ENCODE measurements at places on chromosomes 7 and 10.
A peak's percentile ranks its signal among the peaks of the same experiment; 100 is the strongest.

DNA sequence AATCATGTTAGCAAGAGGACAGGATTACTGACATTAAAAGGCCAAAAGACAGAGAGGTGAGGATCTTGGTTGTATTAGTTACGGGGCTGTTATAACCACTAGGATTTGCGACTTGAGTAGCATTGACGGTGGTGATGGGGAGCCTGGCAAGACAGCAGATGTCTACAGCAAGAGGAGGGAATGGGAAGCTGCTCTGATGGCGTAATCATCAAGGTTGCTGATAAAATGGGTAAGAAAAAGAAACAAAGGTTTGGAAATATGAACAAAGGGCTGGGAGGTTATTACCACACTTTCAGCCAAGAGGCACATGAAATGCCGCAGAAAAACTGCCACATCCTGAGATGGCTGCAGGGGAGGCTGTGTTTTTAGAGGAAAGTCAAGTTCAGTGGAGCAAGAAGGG, 33.9 kb downstream of the TMEM229A start:
- DNase-seq: no peak

DNA sequence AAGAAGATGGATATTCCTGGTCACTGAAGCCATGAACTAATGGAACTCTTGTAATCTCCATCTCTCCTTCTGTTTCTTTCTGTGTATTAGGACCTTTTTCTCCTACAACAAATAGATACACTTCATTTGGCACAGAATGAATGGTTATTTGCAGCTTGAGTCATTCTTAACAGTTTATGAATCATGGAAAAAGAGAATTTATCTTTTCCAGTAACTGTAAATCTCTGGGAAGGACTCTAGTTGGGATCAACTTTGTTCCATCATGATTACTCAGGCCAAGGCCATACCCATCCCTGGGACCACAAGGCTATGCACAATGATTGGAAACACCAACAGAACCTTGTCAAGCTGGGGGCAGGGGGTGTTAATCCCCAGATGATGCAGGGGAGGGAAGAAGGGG, 36.1 kb upstream of the MDFIC start:
- no peak for DNase-seq

- DNase-seq: no peak
Observed at GRCh38 chr7:131961054-131961680, 404.7 kb upstream of the PODXL start.

- DNase-seq: no peak
Observed at GRCh38 chr7:82204694-82205093, 238.9 kb downstream of the CACNA2D1 start.

- DNase-seq: no peak
Observed at GRCh38 chr10:78914060-78914378, 154.7 kb upstream of the ZMIZ1 start.

DNA sequence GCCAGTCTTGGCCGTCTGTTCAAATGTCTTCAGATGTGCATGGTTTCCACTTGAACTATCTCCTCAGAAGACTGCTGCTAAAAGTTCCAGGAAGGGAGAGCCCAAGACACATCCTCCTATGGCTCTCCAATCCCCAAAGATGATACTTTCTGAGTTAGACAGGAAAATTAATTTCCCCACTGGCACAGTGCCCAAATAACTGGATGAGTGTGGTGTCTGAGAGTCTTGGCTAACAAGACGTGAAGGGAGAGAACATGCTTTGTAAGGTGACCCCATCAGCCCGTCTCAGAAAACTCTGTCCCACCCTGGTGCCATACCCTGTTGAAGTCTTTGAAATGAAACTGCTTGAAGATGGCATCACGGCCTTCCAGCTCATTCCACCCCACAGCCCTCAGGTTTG, 2.9 kb downstream of the PCBD1 start:
- DNase-seq: no peak

DNA sequence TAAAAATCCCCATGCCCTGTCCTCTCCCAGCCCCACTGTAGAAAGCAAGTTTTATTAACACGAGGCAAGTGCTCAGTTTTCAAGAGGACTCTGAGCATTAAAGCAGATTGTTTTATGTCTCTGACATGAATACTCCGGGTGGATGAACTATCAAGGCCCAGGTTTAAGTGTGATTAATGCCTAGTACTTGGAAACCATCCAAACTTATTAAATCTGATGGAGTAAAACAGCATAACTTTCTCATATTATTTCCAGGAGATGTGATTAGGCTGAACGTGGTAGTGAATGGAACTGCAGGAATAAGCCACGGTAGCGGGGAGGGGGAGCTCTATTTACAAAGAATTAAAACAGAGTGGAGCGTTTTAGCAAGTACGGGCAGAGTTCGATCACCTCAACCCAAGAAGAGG, 144.2 kb upstream of the RNF32 start:
- no peak for DNase-seq

- DNase-seq: peak; percentile 16
Observed at GRCh38 chr7:134710854-134711624, 64.4 kb downstream of the BPGM start.

- DNase-seq: no peak
Observed at GRCh38 chr10:3482200-3482993, 302.6 kb downstream of the KLF6 start.

DNA sequence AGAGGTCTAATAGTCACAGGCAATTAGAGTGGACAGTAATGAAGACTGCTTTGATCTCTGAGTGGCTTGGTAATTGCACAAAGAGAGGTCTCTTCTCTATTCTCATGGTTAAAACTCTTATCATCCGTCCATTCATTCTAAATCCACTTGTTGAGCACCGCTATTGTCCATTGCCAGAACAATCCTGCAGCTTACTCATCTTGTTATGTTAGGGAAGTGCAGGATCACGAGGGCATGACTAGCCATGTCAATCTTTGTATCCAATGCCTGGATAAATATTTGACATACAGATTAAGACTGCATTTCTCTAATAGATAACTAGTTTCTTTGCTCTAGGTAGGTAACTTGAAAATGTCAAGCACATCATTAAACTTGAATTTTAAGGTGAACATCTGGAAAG, 14.9 kb downstream of the SFTPD start:
- DNase-seq: no peak

DNA sequence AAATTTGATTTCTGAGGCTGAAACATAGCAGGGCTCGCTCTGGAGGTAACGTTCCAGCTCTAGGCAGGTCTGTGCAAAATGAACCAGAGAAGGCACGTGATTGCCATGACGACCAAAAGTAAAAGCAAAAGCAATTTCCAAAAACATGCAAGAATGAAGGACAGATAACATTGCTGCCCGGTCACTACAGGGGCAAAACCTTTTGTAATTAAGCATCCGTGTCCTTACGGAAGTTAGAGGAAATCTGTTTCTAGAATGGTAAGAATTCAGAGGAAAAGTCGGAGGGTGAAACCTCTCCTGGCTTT, 2.9 kb downstream of the KLF6 start:
- DNase-seq: no peak

DNA sequence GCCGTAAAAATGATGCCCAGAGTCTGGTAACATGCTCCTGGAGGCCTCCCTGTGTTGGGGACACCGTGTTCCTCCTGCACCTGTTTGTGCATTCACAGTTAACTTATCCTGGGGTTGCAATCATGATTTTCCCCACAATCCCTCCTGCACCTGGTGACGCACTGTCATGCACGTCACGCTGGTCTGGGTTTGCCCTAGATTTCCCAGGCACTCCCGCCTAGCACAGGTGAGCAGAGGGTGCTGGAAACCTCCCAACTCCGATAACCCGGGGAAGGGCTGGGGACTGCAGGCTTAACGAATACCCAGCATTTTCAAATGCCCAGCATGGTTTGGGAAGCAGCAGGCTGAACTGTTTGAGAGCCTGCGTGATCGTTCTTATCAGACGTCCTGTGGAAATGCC, 427.1 kb downstream of the TCERG1L start:
- DNase-seq: no peak

DNA sequence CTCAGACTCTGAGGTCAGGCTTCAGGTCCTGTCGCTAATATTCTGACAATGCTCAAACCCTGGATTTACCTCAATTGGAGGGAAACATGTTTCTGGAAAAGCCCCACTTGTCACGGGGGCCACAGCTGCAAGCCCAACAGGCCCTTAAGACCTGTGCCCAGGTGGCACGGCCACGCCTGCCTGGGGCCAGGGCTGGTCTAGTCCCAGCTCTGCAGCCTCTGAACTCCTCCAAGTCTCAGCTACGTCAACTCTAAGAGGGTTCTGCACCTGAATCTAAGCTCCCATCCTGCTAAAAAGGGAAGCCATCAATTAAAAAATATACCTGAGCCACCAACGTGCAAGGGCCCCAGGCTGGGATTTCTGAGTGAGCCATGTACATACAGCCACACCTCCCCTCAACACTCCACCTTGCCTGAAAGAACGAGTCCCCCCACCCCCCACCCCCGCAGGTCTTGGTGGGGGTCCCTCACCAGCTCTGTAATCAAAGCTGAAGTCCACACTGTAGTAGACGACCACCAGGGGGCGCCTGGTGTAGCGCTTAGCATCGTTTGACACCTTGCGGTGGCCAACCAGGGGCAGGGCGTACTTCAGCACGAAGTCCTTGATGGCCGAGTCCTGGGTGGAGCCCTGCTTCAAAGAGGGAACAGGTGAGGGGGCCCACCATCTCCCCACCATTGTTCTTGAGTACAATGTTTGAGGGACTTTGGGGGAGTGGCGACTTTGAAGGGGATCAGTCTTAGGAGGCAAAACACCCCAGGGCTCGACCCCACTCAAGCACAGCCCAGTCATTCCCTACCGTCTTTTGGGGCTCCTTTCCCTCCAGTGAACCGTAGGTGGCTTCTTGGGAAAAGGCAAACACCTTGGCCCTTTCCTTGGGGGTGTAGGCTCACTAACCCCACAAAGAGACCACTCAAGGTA, 22.6 kb downstream of the PDIA4 start:
- DNase-seq: peak; percentile 76

GRCh38 chr10:32982293-32982709, 24.3 kb upstream of the ITGB1 start:
- DNase-seq: no peak

- DNase-seq: no peak
Observed at GRCh38 chr7:67470256-67470751, 473.7 kb downstream of the TYW1 start.

DNA sequence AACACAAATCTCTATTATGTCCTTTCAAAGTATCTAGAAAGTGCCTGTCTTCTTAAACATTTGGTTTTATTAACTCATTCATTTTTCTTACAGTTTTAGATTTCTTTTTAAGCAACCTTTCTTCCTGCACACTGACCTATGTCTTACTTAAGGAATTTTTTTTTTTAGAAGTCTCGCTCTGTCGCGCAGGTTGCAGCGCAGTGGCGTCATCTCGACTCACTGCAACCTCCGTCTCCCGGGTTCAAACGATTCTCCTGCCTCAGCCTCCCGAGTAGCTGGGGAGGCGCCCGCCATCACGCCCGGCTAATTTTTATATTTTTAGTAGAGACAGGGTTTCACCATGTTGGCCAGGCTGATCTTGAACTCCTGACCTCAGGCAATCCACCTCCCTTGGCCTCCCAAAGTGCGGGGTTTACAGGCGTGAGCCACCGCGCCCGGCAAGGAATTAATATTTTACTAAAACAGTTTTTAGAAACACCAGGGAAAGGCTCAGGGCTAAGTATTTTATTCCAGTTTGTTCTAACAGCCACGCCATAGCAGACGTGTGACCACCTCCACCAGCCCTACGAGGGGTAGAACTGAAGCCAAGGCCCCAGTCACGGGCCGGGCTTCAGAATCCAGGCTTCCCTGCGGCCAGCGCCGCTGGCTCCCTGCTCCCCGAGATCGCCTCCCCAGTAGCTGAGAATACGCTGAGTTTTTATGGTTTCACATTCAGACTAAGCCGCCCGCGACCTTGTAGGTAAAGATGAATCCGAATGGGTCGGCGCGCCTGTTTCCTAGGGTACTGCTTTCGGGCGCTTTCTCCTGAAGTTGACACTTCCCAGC, 941 bp upstream of the LUC7L2 start:
- peak; percentile 16 for DNase-seq

DNA sequence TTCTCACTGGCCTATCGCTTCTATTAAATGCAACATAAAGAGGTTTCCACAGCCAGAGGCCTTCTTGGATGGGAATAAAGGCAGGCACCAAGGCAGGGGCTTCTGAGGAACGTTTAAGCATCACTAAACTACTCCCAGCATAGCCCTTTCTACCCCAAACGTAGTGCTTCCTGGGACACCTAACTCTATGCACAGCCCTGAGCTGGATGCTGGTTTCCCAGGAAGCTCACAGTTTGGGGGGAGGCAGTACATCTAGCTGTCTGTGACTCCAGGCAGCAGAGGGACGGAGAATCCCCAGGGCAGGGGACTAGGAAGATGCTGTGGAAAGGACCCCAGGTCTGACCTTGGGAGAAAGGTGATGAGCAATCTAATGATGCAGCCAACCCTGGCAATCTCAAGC, 192.8 kb upstream of the ZMIZ1 start:
- no peak for DNase-seq

- no peak for DNase-seq
Observed at GRCh38 chr10:2972810-2973209, 94.5 kb upstream of the PFKP start.

- no peak for DNase-seq
Observed at GRCh38 chr10:70694418-70695141, 22.3 kb downstream of the ADAMTS14 start.

GRCh38 chr7:46449743-46450142, 528.7 kb upstream of the IGFBP3 start:
- DNase-seq: no peak

DNA sequence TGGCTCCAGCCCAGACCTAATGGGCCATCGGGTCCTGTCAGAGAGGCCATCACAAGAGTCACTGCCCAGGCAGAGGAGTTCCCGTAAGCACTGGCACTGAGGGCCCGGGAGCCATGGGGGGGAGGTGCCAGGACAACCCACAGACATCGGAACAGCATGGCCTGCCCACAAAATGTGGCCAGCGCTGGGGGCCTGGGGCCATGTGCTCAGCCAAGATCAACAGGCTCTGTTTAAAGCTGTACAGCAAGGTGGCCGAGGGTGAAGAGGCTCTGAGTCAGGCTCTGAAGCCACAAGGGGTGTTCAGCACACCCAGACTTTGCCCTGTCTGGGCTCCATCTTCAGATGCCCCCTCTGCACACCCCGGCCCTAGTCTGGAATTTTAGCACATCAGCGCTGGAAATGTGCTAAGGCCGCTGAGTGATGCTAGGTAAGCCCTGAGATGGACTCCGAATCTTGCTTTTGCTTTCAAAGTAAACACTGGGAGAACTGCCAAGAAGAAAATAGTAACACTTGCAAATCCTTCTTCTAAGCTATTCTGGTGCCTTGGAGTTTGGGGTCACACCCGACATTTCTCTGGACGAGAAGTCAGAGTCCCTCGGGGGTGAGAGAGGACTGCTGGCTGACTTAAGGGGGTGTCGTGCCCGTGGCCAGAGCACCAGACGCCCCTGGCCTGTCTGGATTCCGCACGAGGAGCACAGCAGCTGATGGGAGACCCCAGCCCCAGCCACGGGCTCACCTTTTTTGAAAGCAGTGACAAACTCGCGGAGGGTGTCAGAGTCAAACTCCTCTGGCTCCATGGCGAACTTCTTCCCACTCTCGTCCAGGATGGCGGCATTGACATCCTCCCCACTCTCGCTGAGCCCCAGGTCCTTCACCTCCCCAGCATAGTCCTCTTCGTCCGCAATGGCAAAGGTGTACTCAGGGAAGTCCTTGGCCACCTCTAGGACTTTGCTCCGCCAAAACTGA, 23.6 kb downstream of the PDIA4 start:
- no peak for DNase-seq

GRCh38 chr10:116553378-116553980, 7.7 kb downstream of the PNLIP start:
- DNase-seq: no peak

- DNase-seq: no peak
Observed at GRCh38 chr10:77308084-77308732, 329.4 kb downstream of the KCNMA1 start.

GRCh38 chr7:115840702-115841101, 189.9 kb downstream of the TFEC start:
- no peak for DNase-seq

All from stimulated activated CD4-positive, alpha-beta T cell treated with anti-CD3 and anti-CD28 coated beads, Interleukin-2, amount 100 ng/mL, for 4 hours (primary cell).